ENCODE measurements at places on chromosomes 16 and 17.

DNA sequence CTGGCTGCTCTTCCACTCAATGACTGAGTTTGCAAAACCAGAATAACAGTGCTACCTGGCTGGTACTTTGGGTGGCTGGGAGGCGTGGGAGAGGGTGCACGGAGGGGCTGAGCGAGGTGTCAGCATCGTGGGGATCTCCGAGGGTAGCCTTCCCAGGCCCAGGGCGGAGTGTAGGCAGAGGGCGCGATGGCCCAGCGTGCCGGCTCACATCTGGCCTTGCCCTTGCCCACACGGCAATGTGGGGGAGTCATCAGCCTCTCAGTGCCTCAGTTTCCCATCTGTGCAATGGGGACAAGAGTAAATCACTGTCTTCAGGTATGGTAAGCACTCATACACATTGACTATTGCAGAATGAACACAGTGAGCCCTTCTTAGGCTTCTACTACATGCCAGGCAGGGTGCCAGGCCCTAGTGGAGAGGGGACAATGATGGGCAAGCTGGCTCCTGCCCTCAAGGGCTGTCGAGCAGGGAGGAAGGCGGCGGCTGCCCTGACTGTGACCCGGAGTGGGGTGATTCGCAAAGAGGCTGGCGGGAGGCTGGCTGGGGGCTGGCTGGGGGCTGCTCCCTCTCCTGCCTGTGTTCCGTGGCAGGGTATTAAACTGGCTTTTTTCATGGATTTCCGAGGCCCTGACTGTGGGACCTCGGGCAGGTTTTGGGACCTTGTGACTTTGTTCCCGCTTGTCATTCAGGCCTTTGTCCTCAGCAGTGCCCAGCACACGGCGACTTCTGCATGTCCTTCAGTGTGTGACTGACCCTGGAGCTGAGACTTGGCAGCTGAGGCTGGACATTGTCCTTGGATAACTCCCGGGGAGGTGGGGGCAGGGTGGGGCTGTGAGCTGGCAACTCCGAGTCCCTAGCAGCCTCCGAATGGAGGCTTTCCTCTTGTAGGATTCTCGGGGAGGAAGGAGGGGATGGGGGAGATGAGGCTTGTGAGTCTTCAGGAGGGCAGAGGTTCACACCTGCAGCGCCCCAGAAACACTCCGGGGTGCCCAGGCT is 243.1 kb downstream of the SEC14L1 start:
- no peak for DNase-seq

DNA sequence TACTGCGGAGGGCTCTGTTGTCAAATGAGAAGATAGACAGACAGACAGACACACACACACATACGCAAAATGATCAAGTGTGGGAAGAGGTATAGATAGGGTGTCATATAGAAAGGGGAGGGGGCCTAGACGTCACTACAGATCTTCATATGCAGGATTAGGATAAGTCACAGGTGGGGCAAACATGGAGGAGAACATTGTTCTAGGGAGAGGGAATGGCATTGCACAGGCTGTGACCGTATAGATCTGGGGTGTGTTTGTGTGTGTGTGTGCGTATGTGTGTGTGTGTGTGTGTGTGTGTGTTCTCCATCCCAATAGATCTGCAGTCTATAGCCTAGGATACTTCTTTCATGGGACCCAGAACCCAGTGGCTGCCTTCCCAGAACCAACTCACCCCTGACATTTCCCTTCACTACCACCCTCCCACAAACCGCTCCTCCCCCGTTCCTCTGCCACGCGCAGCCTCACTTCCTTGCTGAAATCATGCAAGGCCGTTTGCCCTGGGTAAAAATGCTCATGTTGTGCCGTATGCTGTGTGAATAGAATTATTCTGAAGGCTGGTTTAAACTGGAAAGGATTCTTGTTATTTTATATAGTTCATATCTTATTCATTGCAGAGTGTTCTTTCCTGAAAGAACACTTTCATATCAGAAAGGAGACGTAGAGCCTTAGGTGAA is 50.5 kb upstream of the CCL1 start:
- peak; percentile 60 for DNase-seq

- DNase-seq, result no peak
Measured at GRCh38 chr16:14496786-14497185, 133.3 kb downstream of the PARN start.

DNA sequence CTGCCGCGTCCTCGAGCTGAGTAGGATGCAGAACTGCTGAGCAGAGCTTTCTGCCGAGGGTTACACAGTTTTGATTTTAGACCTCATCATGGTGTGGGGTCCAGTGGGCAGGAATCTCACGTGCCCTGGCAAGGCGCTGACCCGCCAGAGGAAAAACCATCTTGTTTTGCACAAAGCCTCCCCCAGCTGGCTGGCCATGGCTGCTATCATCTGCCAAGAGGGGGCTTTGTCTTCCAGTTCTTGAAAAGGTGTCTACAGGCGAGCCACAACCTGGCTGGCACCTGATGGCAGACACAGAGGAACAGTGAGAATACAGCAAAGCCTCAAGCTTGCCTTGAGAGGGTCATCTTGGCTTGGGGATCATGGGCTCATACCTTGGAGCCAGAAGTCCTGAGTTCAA is 118.3 kb downstream of the CMIP start:
- no peak for DNase-seq

GRCh38 chr16:12627394-12627793 is 176.3 kb downstream of the CPPED1 start:
- no peak for DNase-seq

DNA sequence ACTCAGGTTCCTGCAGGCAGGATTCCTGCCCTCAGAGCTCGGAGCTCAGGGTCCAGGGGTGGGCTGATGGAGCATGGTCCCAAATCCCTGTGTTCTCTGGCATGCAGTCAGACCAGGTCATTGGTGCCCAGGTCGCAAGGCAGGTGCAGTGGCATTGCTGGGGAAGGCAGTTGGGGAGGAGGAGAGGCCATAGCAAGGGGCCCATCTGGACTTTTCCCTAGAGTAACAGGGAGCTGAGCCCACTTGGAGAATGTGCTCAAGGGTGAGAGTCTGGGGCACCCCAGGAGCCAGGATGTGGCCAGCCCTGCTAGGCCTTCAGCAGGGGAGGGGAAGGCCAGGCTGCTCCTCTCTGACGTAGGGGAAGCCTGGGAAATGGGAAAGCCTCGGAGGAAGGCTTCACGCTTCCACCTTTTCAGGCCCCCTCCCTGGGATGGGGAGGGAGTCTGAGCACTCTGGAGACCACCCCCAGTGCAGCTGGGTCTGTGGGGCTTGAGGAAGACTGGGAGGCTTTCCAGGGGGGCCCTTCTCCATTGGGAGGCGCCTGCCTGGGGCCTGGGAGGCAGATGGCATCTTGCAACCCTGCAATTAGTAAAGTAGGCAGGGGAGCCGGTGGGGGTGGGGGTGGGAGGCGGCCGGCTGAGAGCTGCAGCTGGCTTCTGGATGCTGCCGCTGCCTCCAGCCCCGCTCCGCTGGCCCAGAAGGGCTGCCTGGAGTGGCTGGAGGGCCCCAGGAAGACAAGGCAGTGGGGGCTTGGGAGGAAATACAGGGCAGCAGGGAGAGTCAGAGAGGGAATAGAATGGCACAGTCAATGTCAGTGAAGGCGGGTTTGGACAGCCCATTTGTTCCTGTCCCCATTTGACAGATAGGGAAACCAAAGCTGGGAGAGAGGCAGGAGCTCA is 21.1 kb upstream of the DOK4 start:
- no peak for DNase-seq

GRCh38 chr16:54291656-54292487 is 5.3 kb upstream of the IRX3 start:
- no peak for DNase-seq

DNA sequence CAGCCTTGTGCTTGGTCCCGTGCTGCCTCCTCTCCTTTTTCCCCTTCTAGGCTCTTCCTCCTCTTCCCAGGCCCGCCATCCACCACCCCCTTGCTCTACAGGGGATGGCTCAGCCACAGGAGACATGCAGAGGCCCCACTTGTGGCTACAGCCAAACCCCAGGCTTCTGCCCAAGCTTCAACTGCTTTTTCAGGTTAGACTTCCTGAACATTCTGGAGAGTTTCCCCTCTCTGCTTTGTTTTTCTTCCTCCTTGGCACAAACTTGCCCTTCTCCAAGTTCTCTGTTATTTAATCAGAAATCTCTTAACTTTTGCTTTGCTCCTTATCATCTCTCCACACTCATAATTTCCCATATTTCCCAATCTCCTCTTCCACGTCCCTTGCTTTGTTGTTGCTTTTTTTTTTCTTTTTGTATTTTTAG is 18.3 kb upstream of the HAS3 start:
- DNase-seq, result no peak

GRCh38 chr16:23505180-23505665 is 5.1 kb downstream of the GGA2 start:
- no peak for DNase-seq

- DNase-seq, result no peak
Measured at GRCh38 chr16:80602894-80603293, 62.1 kb downstream of the DYNLRB2 start.

Data from inflammatory macrophage treated with lipopolysaccharide for 1 hour (primary cell).